IPS DF 6.9 (cell line): ENCODE measurements at places on chromosomes 7 and 10.

DNA sequence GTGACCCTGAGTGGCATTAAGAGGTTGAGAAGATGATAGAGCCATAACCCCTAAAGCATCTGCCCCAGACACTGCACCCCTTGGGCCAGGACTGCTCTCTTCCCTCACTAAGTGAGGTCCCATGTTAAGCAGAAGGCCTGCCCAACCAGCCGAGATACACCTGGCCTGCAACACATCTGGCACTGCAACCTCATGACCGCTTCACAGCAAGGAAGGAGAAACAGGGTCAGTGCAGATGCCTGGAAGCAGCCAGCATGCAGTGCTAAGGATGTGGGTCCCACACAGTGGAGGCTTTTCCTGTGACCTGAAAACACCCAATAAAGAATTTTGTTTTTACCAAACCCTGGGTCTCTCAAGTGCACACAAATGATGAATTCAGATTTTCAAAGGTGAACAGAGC is 7.4 kb downstream of the NOD1 start:
- no peak for DNase-seq

DNA sequence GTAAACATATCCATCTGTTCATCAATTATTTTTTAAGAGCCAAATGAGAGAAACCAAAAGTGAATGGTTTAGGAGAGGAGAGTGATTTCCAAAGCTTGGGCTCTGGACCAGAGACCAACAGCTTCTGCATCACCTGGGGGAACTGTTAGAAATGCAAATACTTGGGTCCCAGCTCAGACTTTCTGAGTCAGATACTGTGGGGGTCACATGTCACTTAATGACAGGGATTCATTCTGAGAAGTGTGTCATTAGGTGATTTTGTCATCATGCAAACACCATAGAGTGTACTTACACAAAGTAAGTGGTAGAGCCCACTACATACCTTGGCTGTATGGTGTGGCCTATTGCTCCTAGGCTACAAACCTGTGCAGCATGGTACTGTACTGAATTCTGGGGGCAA is 128.5 kb upstream of the PRR15 start:
- DNase-seq, result no peak

GRCh38 chr10:122471531-122472177 is 10.3 kb downstream of the HTRA1 start:
- no peak for DNase-seq

DNA sequence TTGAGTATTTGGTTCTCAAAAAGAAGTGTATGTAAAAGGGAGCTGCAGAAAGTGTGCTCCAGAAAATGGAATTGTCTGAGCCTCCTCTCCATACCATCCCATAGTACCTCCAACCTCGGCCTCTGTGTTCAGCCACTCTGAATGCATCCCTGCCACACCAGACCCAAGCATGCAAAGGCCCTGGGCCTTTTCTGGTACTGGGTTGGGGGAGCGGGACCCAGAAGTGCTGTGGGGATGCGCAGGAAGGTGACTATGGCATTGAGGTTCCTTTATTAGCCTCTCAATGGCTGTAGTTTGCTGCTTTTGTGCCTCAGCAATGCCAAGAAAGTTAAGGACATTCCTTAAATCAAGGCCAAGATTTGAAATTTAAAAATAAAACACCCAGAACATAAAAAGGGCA is 2.1 kb upstream of the KCNMA1 start:
- DNase-seq, result no peak

- DNase-seq, result no peak
Observed at GRCh38 chr10:70164163-70164562, 6.2 kb downstream of the SAR1A start.

GRCh38 chr7:73900286-73900685 is 39.3 kb downstream of the TMEM270 start:
- DNase-seq, result no peak

DNA sequence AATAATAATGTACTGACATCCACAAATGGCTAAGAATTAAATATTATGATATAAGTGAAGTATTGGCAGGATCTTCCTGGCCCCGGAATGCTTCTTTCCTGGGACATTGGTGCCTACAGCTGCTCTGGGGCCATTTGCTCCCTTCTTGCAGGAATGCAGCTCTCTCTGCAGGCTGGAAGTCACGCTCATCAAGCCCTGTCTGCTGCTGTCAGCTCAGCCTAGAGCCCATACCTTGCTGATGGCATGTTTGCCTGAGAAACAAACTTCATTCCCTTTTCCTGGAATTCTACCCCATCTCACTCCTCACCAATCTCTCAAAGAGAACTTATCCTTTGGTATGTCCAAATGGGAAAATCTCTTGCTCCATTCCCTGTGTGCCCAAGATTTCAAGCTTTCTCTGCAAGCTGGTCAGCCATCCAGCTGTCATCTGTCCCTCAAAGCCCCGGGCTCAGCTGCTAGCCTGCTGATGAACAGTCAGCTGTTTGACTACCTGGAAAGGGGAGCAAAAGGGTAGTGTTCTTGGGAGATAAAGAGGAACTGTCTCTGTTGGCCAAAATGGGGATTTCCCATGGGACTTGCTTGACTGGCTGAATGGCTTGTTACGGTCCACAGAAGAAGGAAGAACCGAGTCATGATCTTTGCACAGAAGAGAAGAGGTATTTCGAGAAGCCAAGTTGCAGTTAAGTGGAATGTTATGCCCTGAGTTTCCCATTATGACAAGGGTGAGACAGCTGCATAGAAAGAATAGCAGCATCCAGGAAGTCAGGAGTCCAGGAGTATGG is 12.0 kb upstream of the RASSF4 start:
- no peak for DNase-seq

- DNase-seq, result no peak
Observed at GRCh38 chr10:8189458-8189857, 135.0 kb downstream of the GATA3 start.

DNA sequence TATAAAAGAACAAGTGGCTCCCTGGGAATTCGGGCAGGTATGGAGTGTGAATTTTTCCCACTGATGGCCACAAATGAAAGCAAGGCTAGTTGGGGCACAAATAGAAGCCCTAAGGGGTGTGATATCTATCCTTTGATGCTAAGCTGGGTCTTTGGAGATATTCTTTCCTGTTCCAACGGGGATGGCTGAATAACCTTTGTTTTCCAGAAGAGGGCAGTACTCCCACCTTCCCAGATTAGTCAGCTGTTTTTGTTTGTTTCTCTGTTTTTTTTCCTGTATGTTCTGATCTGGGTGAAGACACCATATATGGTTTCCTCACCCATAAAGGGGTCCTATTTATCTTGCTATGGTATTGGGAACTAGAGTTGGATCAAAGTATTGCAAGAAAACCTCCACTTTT is 947.7 kb upstream of the SORCS1 start:
- DNase-seq, result peak; percentile 13

- no peak for DNase-seq
Observed at GRCh38 chr7:104643587-104644217, 315.3 kb downstream of the LHFPL3 start.

- no peak for DNase-seq
Observed at GRCh38 chr10:100725071-100725471, 20.3 kb upstream of the PAX2 start.
